ENCODE measurements at places on chromosomes 7 and 10.

GRCh38 chr10:62560201-62560819, 186.1 kb downstream of the ZNF365 start:
- peak; percentile 57 for DNase-seq

DNA sequence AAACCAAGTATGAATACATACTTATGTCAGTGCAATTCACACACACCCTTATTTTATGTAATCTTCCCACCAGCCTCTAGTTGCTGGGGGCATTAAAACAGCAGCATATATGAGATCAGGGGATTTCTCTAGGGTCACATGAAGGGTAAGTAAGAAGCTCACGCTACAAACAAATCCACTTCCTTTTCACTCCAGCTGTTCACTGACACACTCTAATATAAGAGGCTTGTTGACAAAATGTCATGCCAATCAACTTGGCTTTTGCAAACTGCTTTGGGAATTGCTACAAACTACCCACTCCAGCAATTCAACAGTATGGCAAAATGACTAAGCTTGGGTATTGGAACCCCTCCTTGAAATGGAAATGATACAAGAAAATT, 10.3 kb downstream of the FAM3C start:
- DNase-seq: no peak

DNA sequence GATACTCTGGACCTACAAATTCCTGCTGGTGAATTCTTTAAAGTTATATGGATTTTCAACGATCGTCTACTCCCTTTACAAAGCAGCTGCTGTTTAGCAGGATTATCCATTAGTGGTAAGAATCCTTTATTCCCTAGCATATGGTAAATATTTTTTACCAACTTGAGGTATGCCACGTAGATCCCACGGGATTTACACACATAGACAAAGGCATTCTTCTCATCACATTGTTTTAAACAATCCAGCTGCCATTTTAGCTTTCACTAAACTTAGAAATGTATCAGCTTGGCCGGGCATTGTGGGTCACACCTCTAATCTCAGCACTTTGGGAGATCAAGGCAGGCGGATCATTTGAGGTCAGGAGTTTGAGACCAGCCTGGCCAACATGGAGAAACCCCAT, 148.0 kb upstream of the SH2B2 start:
- no peak for DNase-seq

DNA sequence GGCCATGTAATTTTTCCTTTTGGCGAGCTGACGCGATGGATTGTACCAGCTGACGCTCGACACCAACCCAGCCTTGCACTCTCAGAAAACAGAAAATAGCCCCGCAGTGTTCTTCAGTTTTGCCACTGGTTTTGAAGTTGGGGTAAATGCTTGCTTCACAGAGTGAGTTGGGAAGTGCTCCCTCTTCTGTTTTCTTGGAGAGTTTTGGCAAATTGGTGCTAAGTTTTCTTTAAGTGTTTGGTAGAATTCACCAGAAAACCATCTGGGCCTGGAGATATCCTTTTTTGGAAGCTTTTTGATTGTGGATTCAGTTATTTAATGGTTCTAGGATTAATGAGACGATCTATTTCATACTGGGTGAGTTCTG, 252.8 kb downstream of the ELFN1 start:
- DNase-seq: no peak

DNA sequence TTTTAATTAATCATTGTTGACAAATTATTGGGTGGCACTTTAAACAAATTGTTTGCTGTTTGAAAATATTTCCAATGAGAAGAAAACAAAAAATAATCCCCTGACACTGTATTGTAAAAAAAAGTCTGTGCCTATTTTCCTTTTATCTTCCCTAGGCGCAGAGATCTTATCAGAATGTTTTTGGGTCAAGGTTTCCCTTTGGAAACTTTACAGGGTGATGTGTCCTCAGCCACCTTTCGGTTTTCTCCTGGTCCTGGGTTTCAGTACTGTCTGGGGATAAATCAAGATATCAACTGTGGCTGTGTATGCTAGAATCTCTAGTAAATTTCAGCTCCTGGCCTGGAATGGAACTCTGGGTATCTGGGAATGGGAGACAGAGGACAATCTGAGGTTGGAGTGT, 1.4 kb downstream of the ZNF107 start:
- no peak for DNase-seq
